Cardiac fibroblast (primary cell): ENCODE measurements at places on chromosomes 2 and 18.

DNA sequence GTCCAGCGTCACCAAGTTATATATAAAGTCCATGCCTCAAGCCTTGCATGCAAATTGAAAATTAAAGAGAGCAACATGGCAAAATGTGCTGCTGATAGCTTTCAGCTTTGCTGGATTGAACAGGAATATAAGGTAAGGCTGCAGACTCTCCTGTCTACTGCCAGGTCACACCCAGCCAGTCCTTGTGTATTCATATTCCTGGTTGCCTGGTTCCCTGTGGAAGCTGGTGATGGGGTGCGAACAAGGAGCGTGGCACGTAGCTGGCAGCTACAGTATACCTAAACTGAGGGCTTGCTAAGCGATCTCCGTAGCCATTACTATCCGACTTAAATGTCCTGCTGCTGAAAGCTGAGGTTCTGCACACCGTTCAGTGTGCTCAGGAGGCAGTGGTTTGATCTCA, 50.1 kb upstream of the NOSTRIN start:
- DNase-seq: no peak

GRCh38 chr2:159736048-159736447, 23.7 kb downstream of the MARCHF7 start:
- DNase-seq: peak; percentile 33

DNA sequence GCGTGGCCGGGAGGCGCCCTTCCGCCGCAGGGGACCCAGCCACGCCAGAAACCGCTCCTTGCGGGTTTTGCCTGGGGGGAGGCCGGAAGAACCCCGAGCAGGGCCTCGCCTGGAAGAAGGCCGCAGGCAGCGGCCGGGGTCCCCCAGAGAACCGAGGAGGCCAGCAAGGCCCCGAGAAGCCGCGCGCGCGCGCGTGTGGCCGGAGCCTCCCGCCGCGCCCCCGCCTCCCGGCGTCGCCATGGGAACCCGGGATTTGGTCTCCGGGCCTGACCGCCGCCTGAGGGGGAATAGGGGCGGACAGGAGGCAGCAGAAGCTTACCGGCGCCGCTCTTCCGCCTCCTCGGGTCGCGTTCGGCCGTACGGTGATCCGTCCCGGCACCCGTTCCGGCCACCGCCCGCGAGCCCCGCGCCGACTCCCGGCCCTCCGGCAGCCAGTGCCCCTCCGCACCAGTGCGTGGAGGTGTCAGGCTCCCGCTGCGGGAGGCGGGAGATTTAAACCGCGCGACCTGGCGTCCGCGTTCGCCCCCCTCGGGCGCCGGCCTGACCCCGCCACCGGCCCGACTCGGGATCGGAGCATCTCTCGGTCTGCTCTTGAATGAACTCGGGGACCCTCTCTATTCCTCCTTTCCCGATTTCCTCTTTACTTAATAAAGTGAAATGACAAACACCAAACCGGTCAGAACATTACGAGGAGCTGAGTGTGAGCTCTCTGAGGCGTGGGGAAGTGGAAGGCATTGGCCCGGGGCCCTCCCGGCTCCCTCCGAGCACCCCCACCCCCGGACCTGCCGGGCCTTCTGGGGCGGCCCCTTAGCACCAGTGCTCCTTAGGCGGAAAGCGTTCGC, at the start of gene ICA1L:
Gene ICA1L (minus strand): TSS at position 467 of the 842 bp plus-strand sequence. CDS start 42,757 bp downstream, outside the sequence.
- DNase-seq: peak; percentile 62

- no peak for DNase-seq
These were observed 162.0 kb upstream of the STK17B start for GRCh38 chr2:196333397-196333796.

DNA sequence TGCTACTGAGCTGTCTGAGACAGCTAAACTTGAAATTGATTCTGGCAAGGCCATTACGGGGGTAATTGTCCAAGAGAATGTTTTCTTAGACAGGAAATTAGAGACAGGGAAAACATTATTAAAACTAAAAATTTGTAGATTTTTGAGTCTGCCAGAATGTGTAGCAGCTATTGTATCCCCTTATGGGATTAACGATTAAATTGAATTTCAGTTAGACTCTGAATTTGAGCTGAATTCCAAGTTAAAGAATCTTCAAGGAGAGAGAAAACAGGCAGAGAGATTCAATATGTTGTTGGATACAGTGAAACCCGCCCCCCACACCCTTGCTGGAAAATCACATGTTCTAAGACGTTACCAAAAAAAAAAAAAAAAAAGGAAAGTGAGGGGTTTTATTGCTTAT, 32.7 kb upstream of the CCDC68 start:
- no peak for DNase-seq

DNA sequence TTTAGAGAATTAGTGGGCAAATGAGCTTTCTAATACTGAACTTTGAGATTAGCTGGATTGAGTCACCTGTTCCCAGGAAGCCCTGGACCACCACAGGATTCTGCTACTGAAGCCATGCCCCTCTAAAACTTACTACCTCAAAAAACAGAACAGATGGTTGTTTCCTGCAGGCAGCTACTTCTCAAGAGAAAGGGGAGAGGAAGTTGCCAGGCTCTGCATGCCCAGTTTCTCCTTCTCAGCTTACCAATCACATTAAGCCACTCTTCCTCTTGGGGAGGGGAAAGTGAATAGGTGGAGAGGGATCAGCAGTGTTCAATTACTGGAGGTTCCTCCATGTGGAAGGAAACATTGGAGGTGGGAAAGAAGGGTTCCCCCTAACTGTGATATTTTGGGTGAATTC, 24.9 kb upstream of the C1GALT1C1L start:
- DNase-seq: no peak

DNA sequence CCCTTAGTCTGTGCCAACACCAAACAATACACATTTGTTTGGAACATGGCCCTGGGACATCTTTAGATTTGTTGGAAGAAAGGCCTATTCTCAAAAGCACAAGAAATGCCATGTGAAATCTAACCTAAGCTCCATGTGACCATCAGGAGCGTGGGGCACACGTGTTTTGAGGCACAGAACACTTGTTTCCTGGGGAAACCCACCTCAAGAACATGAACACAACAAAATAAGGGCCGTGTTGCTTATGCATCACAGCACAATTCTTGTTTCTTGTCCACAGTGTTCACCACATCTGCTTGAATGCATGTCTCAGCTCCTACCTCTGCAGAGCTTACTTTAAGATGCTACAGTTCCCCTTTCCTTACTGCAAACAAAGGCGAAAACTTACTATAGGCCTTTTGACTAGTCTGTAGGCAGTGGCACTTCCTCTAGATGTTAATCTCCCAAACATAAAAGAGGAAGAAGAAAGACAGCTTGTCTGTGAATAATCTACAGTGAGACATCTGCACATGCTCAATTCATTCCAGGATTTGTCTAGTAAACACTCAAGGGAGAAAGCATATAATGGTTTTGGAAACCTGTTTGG, 165.0 kb downstream of the ANKRD44 start:
- no peak for DNase-seq

DNA sequence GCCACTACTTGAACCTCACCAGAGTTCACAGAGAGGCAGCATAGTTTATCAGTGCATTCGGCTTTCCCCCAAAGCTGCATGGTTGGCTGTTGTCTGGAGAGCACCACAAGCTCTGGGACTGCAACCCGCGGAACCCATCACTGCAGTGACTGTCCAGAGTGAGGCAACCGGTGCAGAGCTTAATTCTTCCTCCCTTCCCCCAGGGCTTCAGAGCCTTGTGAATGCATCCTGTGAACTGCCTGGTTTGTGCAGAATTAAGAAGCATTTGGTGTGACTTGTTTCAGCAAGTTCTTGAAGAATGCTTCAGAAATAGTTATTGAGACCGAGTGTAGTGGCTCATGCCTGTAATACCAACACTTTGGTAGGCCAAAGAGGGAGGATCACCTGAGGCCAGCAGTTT, 99.2 kb upstream of the FOSL2 start:
- DNase-seq: no peak

DNA sequence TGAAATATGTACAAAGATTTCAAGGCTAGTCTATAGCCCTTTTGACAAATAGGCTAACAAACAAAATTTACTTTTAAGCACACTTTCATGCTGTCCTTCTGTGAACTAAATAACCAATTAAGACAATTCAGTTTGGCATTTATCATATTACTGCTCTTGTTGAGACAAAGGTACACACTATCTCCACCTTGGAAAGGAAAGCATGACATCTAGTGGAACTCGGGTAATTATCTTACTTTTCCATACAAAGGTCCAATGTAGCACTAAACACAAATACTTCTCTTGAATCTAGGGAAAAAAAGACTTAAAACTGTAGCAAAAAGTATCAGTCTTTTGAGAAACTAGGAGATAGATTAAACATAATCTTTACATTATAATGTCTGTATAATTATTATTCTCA, 125.0 kb upstream of the CD226 start:
- DNase-seq: peak; percentile 64

- peak; percentile 94 for DNase-seq
These were observed 3.1 kb downstream of the GYPC start for GRCh38 chr2:126658905-126659561.

- no peak for DNase-seq
These were observed 161.5 kb downstream of the ZNF521 start for GRCh38 chr18:25190472-25190871.

GRCh38 chr2:96869281-96869821, 529 bp downstream of the SEMA4C start:
- DNase-seq: peak; percentile 91

- DNase-seq: no peak
These were observed 670.1 kb upstream of the SOX11 start for GRCh38 chr2:5022061-5022460.

GRCh38 chr2:157822993-157823392, 53.1 kb downstream of the ACVR1 start:
- DNase-seq: peak; percentile 73

- peak; percentile 38 for DNase-seq
These were observed 222.9 kb upstream of the AGAP1 start for GRCh38 chr2:235270956-235271355.

- DNase-seq: no peak
These were observed 78.5 kb downstream of the SPHKAP start for GRCh38 chr2:228102949-228103348.

GRCh38 chr2:138827426-138828054, 47.4 kb upstream of the NXPH2 start:
- DNase-seq: peak; percentile 79

DNA sequence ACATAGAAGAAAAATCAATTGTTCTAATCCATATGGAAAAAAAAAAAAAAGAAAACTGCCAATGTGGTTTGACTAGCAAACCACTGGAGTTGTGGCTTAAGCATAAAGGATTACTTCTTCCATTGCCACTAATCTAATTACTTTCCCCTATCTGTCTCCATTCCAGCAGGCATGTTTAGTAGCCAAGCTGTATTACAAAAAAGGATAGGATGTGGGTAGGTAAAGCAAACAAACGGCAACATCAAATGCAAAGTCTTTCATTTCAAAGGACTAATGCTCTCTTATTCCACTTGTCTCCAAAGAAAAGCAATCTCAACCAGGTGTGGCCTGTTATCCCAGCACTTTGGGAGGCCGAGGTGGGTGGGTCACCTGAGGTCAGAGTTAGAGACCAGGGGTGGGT, 36.5 kb downstream of the SLC8A1 start:
- no peak for DNase-seq

DNA sequence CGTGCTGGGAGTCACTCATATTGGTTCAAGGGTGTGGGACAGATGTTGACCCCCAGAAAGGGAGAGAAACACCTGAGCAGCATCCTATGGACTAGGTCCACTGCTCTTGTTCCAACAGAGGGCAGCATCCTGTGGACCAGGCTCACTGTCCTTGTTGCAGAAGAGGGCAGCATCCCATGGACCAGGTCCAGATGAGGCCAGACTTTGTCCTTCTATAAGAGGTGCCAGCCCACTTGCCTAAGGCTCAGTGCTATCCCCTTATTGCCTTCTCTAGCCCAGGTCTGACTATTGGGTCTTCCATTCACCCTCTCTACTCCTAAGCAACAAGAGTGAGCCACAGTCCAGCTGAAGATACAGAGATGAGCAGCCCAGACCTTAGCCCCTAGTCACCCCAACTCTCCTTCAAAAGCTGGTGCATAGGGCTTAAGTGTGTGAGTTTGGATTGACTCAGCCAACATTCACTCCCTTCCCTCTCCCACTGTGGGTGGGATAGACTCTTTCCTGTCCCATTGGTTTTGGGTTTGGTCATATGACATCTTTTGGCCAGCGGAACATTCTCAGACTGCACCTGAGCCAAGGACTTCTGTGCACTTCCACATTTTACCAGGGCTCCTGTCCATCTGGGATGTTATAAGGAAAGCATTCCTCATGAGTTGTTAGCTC, 132.4 kb upstream of the GPC1 start:
- no peak for DNase-seq

- DNase-seq: no peak
These were observed 26.4 kb upstream of the ZNF532 start for GRCh38 chr18:58838165-58838860.

GRCh38 chr18:52617931-52618330, 277.9 kb downstream of the DCC start:
- no peak for DNase-seq

GRCh38 chr2:240911641-240912265, 5.6 kb downstream of the CROCC2 start:
- peak; percentile 66 for DNase-seq

DNA sequence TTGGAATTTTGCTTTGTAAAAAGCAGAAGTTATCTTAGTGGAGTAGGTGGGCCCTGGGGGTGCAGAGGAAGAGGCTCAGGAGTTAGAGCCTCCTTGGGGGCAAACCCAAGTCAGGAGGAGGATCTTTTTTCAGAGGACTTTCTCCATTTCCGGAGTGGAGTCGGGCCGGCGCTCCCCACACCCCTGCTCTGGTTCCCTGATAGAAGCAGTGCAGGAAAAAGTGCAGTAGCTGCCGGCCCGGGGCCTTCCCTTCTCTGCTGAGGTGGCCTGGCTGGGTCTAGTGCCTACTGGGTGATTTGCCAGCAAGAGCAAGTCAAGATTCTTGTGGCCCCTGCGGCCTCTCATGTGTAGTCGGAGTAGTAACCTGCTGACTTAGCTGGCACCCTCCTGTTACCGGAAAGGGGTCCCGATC, 124.2 kb upstream of the HS6ST1 start:
- peak; percentile 26 for DNase-seq

GRCh38 chr18:23265682-23266399, 130.6 kb downstream of the CABLES1 start:
- DNase-seq: no peak

- no peak for DNase-seq
These were observed 226.2 kb upstream of the RAB6C start for GRCh38 chr2:129753261-129753660.

- no peak for DNase-seq
These were observed 17.7 kb upstream of the PDCL3 start for GRCh38 chr2:100544911-100545596.

DNA sequence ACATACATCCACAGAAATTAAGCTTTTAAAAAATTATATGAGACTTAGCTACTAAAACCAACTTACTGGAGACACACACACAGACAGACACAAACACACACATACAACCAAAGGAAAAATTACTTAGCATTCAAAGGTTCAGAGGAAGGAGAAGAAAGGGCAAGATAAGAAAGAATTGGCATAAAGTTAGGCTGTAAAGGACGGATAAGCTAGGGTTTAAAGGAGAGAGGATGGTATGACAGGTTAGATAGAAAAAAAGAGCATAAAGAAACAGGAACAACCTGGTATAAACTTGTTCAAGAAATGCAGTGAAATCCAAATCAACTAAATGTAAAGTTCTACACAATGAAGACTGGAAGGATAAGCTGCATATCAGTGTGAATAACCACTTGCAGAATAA, 73.4 kb downstream of the SLC66A3 start:
- no peak for DNase-seq
